Myometrial cell (primary cell): ENCODE measurements at places on chromosomes 2 and 18. TPM values are rescaled to one million over a fixed set of nuclear protein-coding genes. Genes with fewer than 3 reads are reported as not detected.

The TMEM178A gene
- total RNA-seq: not detected in 2 replicates

The KHK gene
- total RNA-seq: 0.89 and 3.5 TPM in 2 replicates

The DDX1 gene
- total RNA-seq: 81.3 and 84.2 TPM in 2 replicates

The VIT gene
- total RNA-seq: 1.4 and 1.8 TPM in 2 replicates

The RAMP1 gene
- total RNA-seq: 259 and 297 TPM in 2 replicates

The IGFBP5 gene
- total RNA-seq: 1.4 and 3.0 TPM in 2 replicates

The SLC35G4 gene
- total RNA-seq: not detected in 2 replicates

The AMER3 gene
- total RNA-seq: not detected in 2 replicates

The ANO7 gene
- total RNA-seq: 0.29 TPM in 1 of 2 replicates, not detected in the other

The SCN7A gene
- not detected in 2 replicates for total RNA-seq

The LNPK gene
- total RNA-seq: 26.2 and 31.5 TPM in 2 replicates

The CBLN2 gene
- not detected in 2 replicates for total RNA-seq

The CRYGD gene
- not detected in 2 replicates for total RNA-seq

The ACADL gene
- total RNA-seq: not detected in 2 replicates

The ARHGAP28 gene
- total RNA-seq: 4.1 and 7.5 TPM in 2 replicates

The RNU2-63P gene
- total RNA-seq: not detected in 2 replicates

The HRH4 gene
- total RNA-seq: not detected in 2 replicates

The CHRND gene
- total RNA-seq: not detected in 2 replicates

The STARD7 gene
- 94.0 and 122 TPM in 2 replicates for total RNA-seq

The NMUR1 gene
- not detected in 2 replicates for total RNA-seq
